ENCODE measurements at places on chromosomes 11 and 22. TPM values are rescaled to one million over a fixed set of nuclear protein-coding genes. Genes with fewer than 3 reads are reported as not detected.
A peak's percentile ranks its signal among the peaks of the same experiment; 100 is the strongest.

DNA sequence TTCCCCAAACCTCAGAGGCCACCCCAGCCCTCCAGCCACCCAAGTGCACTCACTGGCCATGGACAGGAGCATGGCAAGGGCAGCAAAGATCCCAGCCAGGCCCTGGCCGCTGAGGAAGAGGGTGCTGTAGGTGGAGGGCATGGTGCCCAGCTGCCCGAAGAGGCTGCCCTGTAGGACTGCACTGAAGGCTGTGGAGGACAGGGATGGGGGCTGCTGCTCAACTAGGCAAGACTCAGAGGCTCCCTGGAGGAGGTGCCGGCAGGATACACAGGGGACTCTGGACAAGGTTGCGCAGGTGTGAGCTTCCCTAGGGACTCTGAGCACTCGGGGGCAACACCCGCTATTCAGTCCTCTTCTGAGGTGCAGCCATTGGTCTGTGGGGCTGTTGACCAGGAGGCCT, 3.1 kb downstream of the SLC29A2 start:
- H3K4me3 ChIP-seq: no peak overlapping the region
- DNase-seq: no peak
- no peak overlapping the region for H3K27ac ChIP-seq
- H3K4me1 ChIP-seq: peaks cover 22% of the 10 kb centered on the region
- H3K36me3 ChIP-seq: no peaks in the 10 kb centered on the region

Gene AQP11
- 0.69 TPM for total RNA-seq

Gene KAT5
- 105 TPM for total RNA-seq

GRCh38 chr11:253160-253885, 16.5 kb downstream of the PSMD13 start:
- peaks cover 8% of the 10 kb centered on the region for H3K36me3 ChIP-seq
- H3K4me3 ChIP-seq: no peak overlapping the region
- no peaks in the 10 kb centered on the region for H3K27me3 ChIP-seq

GRCh38 chr11:112795142-112795815, 165.9 kb upstream of the NCAM1 start:
- no peak overlapping the region for H3K27ac ChIP-seq
- no peaks in the 10 kb centered on the region for H3K36me3 ChIP-seq
- no peak overlapping the region for H3K4me3 ChIP-seq

Gene SLCO2B1
- total RNA-seq: not detected

DNA sequence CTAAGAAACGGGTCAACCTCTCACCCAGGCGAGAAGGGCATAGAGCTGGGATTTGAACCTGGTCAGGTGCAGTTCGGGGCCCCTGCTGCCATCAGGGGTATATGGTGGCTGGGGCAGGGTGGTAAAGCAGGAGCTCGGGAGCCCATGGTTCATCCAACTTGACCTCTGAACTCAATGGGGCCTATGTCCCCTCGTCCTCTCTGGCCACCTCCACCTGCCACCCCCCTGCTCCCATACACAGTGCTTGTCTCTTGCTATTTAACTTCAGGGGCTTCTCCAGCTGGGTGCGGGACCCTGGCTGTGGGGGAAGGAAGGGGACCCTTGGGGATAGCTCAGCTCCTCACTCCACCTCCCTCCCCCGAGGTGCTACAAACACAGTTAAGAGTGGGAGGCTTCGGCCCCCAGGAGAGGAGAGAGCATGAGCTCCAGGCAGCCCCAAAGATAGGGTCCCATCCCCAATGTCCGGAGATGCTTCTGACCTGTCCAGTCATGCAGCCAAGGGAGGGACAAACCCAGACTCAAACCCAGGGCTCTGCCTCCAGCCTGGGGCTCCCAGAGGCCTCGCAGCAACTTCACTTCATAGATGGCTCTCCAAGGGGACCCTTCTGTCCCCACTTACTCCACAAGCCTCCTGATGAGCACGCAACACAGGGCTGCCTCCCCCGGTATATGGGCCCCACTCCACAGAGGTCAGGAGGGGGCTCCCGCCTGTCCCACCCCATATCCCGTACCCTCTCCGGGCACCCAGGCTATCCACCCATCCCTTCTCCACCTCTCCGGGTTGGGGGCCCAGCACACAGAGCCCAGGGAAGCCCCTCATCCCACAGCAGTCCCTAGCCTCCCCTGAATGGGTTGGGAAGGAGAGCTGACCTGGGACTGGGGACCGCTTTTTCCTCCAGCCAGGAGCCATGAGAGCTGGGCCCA, 712 bp downstream of the IL2RB start:
- peak overlapping the region; percentile 82 for H3K27ac ChIP-seq
- H3K4me1 ChIP-seq: peaks cover 87% of the 10 kb centered on the region
- peaks cover 40% of the 10 kb centered on the region for H3K36me3 ChIP-seq
- peak overlapping the region; percentile 89 for H3K4me3 ChIP-seq
- DNase-seq: no peak

DNA sequence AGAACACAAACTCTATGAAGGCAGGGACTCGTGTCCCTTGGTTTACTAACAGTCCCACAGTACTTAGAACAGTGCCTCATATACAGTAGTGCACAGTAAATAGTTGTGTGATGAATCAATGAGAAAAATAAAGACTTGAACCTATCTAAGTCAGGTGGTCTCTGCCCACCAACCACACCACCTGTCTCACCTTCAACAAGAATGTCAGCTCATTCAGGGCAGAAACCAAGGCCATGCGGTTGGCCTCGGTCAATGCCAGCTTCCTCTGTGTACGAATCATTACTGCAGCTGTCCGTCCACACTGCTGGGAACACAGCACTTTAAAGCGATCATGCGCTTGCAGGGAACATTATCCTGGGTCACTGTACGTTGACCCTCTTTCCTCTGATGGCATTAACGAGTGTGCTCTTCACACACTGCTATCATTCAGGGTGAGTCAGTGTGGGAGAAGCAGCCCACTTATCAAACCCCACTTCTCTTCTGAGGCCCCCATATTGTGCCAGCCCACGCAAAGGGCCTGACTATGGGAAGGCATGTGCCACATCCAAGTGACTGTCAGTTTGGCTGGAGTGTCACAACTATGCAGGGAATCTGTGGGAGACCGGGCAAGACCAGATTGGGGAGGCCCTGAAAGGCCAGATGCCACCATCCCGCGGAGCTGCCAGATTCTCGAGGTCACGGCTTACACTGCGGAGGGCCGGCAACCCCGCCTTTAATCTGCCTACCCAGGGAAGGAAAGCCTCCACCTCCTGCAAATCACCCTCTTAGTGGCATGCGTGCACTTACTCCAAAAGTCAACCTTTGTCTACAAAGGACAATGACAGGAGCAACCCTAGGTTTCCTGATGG, 36.1 kb downstream of the LARGE1 start:
- DNase-seq: no peak
- no peak overlapping the region for H3K4me3 ChIP-seq
- peaks cover 7% of the 10 kb centered on the region for H3K27me3 ChIP-seq
- H3K27ac ChIP-seq: no peak overlapping the region

DNA sequence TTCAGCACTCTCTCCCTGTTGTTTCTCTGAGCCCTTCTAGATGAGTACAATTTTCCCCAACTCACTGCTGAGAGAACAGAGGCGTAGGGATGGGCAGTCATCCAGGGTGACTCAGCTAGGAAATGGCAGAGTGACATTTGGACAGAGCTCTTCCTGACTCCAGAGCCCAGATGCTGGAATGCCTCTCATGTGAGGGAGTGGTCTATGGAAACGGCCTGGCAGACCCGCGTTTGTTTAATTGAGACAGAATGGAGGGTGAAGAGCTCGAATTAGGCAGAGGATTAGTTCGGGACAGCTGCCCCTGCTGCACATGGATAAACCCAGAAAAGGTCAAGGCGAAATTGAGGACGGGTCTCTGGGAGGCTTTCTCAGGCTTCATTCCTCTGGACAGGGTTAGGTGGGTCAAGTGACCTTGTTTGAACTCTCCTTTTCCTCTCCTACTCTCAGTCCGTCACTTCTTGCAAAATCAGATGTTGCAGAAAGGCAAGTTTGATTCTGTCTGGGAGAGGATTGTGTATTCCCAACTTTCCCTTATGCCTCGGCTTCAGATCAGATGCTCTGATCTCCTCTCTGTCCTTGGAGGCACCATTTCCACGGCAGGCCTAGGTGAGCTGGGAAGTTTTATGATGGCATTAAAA, 7.6 kb upstream of the LMO2 start:
- H3K27ac ChIP-seq: no peak overlapping the region
- DNase-seq: no peak
- peaks cover 94% of the 10 kb centered on the region for H3K27me3 ChIP-seq
- no peak overlapping the region for H3K4me3 ChIP-seq
- no peaks in the 10 kb centered on the region for H3K36me3 ChIP-seq

DNA sequence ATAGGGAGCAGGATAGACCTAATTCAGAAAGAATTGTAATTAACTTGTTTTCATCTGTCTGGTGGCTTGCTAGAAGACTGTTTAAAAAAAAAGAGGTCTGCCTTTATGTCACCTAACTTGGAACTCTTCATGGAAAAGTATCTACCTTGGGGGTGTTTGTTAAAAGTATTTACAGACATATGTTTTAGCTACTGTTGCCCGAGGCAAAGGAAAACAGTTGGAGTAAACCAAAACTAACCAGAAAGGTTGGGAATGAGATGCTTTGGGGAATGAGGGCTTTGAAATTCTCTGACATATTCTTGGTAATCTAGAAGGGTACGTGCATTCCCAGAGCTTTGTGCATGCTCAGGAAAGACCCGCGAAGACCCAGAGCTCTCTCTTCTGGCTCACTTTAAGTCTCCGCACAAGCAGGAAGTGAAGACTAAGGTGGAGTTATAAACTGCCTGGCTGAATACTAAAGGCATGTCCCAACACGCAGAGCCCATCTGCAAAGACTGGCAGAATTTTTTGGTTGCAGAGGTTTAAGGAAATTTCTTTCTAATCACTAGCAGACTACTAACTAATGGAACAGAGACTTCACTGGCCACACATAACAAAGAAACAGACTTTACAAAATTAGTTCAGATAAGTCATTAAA, 33.2 kb downstream of the HIKESHI start:
- no peak overlapping the region for H3K4me3 ChIP-seq
- H3K4me1 ChIP-seq: no peaks in the 10 kb centered on the region
- no peaks in the 10 kb centered on the region for H3K27me3 ChIP-seq
- peaks cover 11% of the 10 kb centered on the region for H3K36me3 ChIP-seq

Gene KRTAP5-9
- total RNA-seq: not detected

DNA sequence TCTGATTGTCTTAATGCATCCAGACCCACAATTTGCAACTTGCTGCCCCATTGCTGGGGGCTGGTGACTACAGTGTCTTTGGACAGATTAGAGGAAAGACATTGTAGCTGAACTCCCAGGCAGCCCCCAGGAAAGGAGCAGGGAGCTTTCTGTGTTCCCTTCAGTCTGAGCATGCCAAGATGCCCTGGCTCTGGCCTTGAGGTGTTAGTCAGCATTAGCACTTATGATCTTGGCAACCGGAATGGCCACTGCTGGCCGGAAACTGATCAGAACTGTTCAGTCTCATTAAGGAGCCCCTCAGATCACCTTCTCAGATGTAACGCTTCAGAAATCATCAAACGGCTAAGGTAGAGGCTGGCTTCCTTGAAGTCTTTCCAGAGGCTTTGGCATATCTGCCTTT, 195.2 kb downstream of the NAV2 start:
- no peak for DNase-seq
- H3K4me3 ChIP-seq: no peak overlapping the region
- no peaks in the 10 kb centered on the region for H3K27me3 ChIP-seq
- no peaks in the 10 kb centered on the region for H3K36me3 ChIP-seq
- H3K4me1 ChIP-seq: no peaks in the 10 kb centered on the region

Gene OR2D2
- 0.29 TPM for total RNA-seq

DNA sequence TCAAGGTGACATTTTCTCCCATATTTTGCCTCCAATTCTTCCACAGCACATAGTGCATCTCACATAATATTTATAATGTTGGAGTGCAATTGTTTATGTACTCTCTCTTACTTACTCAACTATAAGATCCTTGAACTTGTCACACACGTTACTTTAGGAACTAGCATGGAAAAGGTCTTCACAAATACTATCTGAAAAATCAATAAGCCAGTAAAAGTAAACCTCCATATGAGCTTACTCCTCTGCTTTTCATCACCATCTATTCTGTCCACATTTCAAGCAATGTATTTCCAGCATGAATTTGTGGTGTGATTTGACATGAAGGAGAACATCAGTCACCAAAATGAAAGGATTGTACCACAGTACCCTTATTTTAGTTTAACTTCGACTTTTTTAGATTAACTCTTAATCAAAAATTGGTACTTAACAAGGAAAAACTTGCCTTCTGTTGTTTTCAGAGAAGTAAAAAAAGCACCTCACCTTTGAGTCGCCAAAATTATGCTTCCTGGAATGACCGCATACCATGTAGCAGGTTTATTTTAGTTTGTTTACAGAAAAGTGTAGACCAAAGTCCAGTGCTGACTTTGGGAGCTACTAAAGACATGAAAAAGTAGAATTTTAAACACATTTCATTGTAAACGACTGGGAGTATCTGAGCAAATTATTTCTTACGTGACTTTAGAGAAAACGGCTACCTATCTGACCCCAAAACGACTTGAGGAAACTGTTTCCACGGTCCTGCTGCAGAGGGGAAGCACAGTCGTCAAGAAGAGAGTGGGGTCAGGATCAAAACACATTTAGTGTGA, at the start of gene SLC22A9:
SLC22A9 (plus strand) TSS at position 621 of the 806 bp plus-strand sequence. CDS start 272 bp downstream, outside the sequence.
- H3K4me1 ChIP-seq: no peaks in the 10 kb centered on the region
- no peaks in the 10 kb centered on the region for H3K36me3 ChIP-seq
- peaks cover 45% of the 10 kb centered on the region for H3K27me3 ChIP-seq
- H3K27ac ChIP-seq: no peak within 1 kb of the TSS
- H3K4me3 ChIP-seq: no peak within 1 kb of the TSS
- no peak for DNase-seq

Gene OR51I1
- total RNA-seq: not detected

Gene NAALAD2
- not detected for total RNA-seq

DNA sequence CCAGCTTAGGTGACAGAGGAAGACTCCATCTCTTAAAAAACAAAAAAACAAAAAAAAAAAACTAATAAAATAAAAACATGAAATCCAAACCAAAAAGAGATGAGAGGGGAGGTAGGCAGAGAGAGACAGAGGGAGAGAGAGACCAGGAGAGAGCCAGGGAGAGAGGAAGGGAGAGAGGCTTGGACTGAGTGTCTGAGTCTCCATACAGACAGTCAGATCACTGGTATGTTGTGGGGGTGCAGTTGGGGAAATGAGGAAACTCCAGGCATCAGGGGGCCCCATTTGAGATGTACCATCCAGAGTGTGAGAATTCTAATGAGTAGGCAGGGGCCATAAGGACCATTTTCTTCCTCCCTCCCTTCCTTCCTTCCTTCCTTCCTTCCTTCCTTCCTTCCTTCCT, 53.1 kb upstream of the SEPTIN5 start:
- H3K4me1 ChIP-seq: peaks cover 6% of the 10 kb centered on the region
- H3K27me3 ChIP-seq: no peaks in the 10 kb centered on the region
- no peak for DNase-seq
- no peaks in the 10 kb centered on the region for H3K36me3 ChIP-seq
- no peak overlapping the region for H3K4me3 ChIP-seq

GRCh38 chr11:22512457-22512856, 113.2 kb downstream of the FANCF start:
- H3K27me3 ChIP-seq: peaks cover 14% of the 10 kb centered on the region
- H3K4me1 ChIP-seq: no peaks in the 10 kb centered on the region
- H3K27ac ChIP-seq: no peak overlapping the region
- no peak for DNase-seq

GRCh38 chr11:75024068-75024449, 35.3 kb downstream of the NEU3 start:
- H3K36me3 ChIP-seq: no peaks in the 10 kb centered on the region
- H3K4me3 ChIP-seq: no peak overlapping the region
- no peak overlapping the region for H3K27ac ChIP-seq
- no peaks in the 10 kb centered on the region for H3K27me3 ChIP-seq
- no peaks in the 10 kb centered on the region for H3K4me1 ChIP-seq
- no peak for DNase-seq

Gene USP35
- total RNA-seq: 18.9 TPM
